ENCODE measurements at places on chromosomes 11 and 22.

- no peak for DNase-seq
Measured at GRCh38 chr11:44972746-44973435, 22.2 kb upstream of the TP53I11 start.

- peak; percentile 12 for DNase-seq
Measured at GRCh38 chr22:17369439-17370025, at the start of gene CECR2. CECR2 (plus strand) TSS chr22:17369460; CDS start chr22:17369784, 324 bp downstream.

GRCh38 chr11:93849751-93850593 lies 446 bp downstream of the VSTM5 start:
- peak; percentile 8 for DNase-seq

DNA sequence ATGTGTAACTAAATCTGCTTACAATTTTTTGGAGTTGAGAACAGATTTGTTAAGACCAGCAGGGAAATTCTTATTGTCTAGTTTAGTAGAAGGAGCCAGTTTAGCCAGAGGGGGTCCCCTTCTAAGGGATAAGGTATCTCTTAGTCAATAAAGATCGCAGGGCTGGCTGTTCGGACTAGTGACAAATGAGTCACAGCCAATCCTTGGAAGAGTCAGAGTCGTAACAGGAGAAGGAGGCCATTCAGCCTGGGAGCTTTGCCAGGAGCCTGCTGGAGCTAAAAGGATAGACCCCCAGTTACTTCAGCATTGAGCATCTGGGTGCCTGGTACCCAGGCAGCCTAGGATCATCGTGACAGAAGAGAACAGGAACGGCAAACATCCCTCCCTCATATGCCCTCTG lies 191.6 kb upstream of the ARHGAP20 start:
- DNase-seq = no peak

DNA sequence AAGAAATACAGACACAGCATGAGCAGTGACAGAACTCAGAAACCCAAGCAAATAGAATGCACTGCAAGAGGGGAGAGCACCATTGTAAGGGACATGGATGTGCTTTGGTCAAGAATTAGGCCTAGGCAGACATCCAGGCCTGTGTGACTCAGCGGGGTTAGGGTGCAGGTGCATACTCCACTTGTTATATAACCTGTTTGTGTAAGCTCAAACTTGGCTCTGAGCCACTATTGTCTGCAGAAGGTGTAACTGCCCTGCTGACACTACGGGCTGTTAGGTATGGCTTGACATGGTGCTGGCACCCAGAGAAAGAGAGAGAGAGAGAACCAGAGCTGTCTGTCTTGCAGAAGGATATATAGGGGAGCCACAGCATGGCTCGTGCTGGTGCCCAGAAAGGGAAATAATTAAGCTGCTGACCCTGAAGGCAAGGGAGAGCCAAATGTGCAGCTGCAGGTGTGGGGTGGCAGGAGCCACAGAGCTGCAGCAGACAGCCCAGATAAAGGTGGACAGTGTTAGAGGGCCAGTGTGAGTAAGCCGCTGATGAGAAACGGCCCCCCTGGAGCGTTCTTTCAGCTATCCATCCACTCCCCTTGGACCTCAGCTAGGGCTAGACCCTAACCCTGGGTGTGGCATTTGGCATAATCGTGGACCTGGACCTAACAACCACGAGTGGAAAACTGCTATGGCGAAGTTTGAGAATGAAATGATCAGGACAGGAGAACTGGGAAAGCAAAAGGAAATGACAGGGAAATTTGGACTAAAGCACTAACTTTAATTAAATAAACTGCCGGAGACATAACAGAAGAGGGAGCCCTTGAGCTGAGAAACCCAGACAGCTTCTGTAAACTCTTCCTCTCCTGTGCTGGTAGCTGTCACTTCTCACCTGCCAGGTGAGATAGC lies 253.0 kb upstream of the CCDC179 start:
- DNase-seq = peak; percentile 26

DNA sequence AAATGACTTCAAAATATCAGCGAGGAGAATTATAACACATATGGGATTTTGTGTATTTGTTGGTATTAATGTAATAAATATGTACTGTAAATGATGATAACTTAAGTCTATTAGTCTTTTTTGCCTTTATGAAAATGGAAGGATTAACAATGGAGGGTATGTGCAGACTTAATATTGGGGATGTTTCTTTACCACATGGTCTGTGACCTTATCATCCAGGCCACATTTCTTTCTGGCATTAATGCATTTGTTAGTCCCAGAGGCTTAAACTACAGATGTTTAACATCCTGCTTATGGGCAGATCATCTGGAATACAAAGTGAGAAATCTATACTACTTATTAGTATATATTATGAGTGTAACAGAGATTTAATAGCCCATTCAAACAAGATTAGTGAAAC lies 64.6 kb downstream of the SOX6 start:
- DNase-seq = no peak

All from suppressor macrophage (primary cell).